ENCODE measurements at places on chromosomes 3 and 15.

- DNase-seq, result peak; percentile 29
Measured at GRCh38 chr3:12316729-12317351, 28.0 kb downstream of the PPARG start.

DNA sequence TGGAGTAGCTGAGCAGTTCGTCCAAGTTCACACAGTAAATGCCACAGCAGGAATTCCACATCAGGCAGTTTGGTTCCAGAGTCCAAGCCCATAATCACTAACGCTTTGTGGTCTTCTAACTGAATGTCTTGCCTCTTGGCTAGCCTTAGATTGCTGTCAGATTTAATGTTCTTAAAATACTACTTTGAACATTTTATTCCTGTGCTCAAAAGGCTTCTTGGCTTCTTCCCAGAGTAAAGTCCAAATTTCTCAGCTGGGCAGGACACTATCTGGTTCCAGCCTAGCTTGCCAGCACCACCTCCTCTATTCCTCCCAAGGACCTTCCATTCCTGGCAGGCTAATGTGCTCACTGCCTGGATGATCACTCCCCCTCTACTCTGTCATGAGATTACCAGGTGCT is 256.9 kb downstream of the SQOR start:
- no peak for DNase-seq

DNA sequence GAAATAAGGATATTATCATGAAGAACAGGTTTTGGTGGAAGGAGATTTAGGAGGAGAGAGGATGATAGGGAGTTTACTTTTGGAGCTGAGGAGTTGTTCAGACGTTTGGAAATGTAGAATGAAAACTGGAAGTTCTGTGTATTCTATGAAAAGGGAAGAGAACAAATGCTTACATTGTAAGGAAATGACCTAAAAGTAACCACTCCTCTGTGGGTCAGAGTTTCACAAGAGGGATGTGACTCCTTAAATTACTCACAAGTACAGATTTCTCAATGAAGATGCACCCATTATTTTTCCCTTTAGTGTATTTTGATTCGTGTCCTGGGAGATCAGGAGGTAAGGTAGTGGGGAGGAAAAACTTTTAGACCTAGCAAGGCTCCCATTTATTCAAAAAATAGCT is 4.0 kb downstream of the RNF13 start:
- no peak for DNase-seq

DNA sequence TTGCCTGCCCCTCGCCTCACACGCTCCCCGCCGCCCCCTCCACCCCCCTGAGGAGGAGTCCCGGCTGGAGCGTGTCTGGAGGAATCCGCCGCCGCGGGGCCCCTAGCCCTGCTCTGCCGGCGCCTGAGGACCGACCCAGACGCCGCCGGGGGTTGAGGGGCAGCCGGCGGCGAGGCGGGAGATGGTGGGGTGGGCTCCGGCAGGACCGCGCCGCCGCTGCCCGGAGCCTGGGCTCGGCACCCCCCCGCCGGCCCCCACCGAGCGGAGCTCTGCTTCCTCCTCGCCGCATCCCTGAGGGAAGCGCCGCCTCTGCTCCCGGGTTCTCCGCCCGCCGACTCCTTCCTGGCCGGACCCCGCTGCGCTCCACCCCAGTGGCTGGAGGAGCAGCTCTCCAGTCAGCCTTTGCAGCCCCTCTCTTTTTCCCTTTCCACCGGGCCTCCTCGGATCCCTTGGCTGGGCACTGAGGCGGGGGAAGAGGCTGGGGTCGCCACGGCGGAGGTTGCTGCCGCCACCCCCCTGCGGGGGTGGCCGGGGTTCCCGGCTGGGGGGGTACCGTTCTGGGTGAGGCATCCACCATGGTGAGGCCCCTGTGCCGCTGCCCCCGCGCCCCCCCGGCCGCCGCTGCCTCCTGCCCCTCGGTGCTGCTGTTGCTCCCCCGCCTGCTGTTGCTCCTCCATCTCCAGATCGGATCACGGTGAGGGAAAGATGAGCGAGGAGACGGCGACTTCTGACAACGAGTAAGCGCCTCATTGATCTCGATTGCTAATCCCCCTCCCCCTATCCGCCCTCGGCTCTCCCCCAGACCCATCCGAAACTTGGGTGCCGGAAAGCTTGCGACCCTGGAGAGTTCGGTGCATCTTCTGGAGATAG is at the start of gene SPRED1:
SPRED1 (plus strand) TSS at position 356 of the 870 bp plus-strand sequence; CDS start at position 706, 350 bp downstream.
- peak; percentile 71 for DNase-seq

GRCh38 chr3:152196782-152197181 is 71.9 kb upstream of the MBNL1 start:
- no peak for DNase-seq
